ENCODE measurements at places on chromosomes 5 and 9.

- peak; percentile 73 for DNase-seq
Observed at GRCh38 chr5:59483971-59484472, 409.5 kb downstream of the PDE4D start.

DNA sequence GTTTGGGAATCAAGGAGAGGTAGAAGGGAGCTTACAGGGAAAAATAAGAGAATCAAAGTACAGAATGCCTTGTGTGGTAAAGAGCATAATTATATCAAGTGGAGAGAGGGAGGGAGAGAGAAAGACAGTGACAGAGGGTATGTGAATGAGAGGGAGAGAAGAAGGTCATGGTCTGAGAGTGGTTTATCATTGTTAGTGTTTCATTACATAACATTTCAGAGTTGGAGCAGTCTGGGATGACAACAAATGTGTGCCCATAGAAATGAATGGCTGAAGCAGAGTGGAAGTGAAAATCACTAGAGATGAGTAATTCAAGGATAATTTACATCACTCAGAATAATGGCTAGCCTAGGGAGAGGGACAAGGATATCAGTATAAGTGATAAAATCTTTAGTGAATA, 799.2 kb downstream of the TLE1 start:
- peak; percentile 23 for DNase-seq

- no peak for DNase-seq
Observed at GRCh38 chr9:336039-336438, 121.4 kb downstream of the DOCK8 start.

GRCh38 chr5:1017691-1018455, 9.3 kb downstream of the NKD2 start:
- no peak for DNase-seq

- peak; percentile 34 for DNase-seq
Observed at GRCh38 chr5:120479066-120479465, 15.0 kb downstream of the PRR16 start.

DNA sequence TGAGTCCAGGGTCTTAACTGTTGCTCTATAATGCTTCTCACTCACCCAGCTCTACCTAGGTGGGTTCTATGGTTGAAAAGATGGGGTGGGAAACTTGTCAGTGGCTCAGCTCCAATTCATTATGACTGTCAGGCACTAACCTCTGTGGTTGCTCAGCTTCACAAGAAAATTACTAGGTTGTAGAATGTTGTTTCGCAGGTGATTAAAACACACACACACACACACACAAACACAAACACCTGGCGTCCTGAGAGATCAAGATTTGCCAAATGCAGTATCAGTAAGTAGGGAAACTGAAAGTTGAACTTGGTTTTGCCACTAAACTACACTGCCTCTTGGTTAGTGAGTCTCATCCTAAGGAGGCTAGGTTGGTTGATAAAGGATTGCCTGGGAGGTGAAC, 2.8 kb downstream of the MCCC2 start:
- DNase-seq: no peak

DNA sequence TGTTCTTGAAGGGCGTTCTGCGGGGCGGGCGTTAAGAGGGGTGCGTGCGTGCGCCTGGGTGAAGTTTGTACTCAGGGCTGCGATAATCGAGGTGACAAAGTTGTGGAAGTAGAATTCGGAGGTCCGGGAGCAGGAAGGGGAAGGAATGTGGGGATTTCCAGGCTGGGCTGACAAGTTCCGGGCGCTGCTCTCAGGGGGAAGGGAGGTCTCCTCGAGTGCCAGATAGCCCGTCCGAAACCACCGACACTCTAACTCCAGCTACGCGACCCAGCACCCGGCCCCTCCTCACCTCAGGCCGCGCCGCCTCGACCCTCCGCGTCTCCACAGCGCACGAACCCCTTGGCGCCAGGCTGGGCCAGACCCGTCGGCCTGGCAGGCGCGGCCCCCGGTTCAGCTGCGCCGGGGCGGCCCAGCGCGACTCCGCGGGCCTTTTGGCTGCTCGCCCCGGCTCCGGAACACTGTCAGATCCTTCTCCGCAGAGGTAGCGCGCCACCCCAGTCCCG, at the start of gene IL6ST:
Gene IL6ST (minus strand): TSS at position 469 of the 503 bp plus-strand sequence. CDS start 18,685 bp downstream, outside the sequence.
- DNase-seq: peak; percentile 75

DNA sequence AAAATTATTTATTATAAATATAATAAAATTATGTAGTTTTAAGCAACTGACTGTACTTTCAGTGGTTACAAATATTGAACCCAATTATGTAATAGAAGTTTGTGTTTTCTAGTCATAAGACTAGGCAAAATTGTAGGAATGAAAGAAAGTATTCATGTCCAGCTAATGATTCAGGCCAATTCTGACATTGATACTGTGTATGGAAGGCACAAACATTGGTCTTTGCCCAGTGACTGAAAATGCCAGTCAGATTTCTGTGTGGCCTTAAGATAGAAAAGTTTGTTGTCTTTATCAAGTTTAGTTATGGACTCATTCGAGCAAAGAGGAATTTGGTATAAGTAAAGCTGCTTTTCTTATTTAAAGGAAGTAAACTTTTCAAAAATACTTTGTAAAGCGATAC, 60.3 kb downstream of the SLC12A2 start:
- DNase-seq: no peak

DNA sequence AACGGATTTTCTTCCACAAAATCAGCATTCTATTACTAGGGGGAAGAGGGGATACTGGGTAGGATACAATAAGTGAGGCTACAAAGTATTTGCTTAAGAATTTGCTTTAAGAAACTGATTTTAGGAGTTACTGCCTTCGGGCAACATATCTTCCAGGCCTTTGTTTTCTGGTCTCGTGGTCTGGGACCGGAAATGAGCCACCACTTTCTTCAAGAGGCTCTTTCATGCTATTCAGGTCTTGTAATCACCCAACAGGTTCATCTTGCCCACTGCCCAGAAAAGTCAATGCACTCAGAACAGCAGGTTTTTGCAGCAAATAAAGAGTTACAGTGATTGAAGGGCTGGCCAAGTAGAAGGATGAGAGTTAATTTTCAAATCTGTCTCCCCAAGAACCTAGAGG, 6.6 kb upstream of the AOPEP start:
- DNase-seq: no peak

GRCh38 chr9:110086537-110086936, 121.4 kb downstream of the C9orf152 start:
- DNase-seq: no peak

DNA sequence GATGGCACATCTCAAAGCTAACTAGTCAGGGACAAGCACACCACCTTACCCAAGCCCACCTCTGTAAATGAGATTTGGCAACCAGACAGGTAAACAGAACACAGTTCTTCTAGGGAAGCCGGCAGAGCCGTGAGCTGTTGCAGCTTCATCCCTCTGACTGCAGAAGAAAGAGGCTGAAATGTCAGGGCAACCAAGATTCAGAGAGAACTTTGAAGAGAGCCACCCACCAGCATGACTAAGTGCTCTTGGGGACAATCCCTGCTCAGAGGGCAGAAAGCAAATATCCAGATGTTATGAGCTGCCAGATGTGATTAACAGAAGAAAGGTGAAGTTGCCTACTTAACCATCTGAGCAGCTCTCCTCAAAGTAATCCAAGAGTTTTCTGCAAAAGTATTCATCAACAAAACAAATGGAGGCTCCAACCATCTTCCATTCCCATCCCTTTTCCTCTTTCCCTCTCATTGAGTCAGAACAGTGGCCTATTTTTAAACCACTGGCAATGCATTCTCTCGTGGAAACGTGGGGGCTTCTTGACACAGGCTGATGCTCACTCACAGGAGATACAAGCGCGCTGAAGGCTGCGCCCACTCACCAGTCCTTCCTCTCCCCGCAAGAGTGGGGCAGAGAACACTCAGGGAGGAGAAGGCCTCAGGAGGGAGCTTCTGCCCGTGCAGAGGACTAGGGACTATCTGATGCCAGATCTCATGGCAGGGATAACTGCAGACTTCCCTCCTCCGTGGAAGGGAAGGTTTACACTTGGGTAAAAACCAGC, 57.1 kb downstream of the SLIT3 start:
- DNase-seq: no peak

- no peak for DNase-seq
Observed at GRCh38 chr9:131951905-131952304, 127.8 kb downstream of the MED27 start.

DNA sequence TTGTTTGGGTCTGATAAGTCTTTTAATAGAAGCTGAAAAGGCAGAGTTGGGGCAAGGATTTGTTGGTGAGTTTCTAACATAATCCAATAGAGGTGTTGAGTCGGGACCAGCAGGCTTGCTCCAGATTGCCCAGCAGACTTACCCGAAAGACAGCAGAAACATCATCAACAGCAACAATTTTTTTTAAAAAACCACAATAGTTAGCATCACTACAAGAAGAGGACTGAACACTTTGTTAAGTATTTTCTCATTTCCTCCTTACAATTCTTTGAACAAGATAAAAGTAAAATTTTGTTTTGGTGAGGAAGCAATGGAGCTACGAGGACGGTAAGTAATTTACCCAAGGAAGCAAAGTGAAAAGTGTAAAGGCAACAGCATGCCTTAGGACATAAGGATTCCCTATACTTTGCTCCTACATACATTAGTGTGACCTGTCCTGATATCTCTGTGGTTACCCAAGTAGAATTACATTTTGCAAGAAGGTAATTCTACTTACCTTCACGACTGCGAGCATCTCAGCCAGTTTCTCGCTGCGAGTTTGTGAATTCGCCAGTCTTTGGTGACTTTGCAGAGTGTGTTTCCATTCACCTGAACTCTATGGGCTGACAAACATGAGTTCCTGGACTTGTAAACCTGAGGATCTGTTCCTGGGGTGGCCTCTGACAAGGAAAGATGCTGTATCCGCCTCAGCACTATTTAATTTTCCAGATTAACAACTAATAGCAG, 13.2 kb downstream of the ITK start:
- DNase-seq: no peak

DNA sequence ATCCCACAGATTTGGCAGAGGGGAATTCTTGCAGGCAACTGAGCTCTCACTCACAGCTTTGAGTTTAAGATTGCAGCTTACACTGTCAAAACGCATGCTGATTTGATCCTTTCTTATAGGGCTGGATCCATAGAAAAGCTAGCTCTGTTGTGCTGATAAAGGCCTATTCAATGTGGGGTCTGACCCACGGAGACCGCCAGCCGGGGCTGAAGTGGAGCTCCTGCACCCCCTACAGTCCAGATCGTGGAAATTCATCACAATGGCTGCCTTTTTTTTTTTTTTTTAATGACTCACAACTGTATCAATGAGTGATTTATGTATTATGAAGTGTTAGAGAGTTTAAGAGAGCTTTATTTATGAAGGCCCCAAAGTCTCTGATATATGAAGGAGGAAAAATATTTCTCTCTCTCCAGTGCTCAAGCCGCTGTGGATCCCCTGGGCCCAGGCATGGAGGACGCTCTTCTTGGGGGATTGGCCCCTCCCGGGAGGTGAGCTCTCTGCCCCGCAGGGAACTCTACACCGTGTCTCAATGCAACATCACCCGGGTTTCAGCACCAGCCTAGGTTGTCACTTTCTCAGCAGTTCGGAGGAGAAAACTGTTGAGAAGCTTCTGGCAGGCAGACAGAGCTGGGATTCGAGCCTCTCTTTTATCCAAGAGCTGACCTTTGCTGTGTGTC, 700.2 kb downstream of the IRX1 start:
- DNase-seq: peak; percentile 65

GRCh38 chr9:111854799-111855198, 41.8 kb upstream of the UGCG start:
- no peak for DNase-seq

DNA sequence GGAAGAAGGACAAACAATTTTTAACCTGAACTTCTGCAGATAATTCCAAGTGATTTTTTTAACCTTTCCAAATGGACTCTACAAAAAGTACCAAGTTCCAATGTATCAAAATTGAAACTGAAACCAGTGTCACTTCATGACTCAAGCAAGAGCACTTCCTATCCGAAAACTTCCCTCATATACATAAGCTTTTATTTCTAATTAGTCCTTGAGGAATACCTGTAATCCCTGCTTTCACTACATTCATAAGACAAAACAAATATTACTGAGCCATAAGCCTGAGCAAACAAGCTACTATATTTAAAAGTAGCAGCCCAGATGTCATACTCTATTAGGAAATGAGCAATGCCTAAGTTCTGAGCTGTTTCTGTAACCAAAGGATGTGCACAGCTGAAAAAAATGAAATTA, 224.4 kb downstream of the EBF1 start:
- peak; percentile 52 for DNase-seq

- DNase-seq: peak; percentile 7
Observed at GRCh38 chr9:97573482-97574073, 59.6 kb downstream of the TSTD2 start.

DNA sequence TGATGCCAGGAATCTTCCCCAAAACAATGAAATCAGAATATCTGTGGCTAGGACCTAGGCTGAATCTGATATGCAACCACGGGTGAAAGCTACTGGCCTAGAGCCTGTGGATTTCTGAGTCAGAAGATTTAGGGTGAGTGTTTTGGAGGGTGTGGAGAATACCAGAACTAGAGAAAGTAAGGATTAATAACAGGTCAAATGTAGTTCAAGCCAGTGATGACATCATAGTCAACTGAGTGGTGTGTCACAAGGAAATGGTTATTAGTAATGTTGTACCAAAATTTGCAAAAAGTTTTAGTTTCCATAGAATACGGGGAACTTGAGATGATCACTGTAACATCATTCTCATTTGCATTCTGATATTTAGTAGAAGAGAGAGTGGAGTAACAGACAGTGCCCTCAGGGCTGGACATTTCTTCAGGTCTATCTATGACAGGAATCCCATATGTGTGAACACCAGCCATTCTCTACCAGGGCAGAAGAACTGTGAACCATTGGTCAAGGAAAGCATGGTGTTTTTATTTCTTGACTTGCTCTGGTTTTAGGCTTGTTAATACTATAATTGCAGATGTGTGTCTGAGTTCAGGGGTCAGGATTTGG, 3.7 kb downstream of the GALNT12 start:
- peak; percentile 88 for DNase-seq

- no peak for DNase-seq
Observed at GRCh38 chr9:32955655-32956478, 45.6 kb downstream of the APTX start.

GRCh38 chr5:172678902-172679301, 37.8 kb downstream of the NEURL1B start:
- no peak for DNase-seq

DNA sequence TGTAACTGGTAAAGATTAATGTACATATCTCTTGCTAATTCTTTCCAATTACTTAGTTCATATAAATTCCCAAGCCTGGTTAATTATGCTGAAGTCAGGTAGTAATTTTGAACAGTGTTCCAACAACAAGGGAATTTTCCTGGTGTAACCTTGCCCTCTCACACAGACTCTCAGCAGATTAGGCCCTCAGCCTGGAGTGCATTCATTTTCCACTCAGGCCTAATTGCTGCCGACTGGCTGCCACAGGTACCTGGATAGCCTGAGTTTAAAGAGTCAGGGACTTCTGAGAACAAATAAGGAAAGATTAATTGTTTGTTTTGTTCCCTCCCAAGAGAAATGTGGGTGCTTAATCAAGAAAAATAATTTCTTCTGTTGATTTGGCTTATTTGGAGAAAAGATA, 71.4 kb downstream of the PPIC start:
- DNase-seq: no peak

DNA sequence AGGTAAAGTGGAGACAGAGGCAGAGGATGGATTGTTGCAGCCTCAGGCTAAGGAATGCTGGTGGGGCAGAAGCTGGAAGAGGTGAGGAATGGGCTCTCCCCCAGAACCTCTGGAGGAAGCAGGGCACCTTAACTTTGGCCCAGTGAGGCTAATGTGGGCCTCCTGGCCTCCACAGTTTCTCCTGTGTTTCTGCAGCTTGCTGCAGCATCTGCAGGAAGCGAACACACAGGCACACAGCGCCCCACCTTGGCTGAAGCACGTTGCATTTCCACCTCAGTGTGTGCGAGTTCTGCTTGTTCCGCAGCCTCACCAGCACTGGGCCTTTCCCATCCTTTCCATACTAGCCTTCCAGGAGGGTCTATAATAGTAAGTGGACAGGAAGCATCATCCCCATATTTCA, 27.2 kb upstream of the ASS1 start:
- DNase-seq: no peak

- DNase-seq: peak; percentile 82
Observed at GRCh38 chr5:112109331-112110007, 309.6 kb downstream of the EPB41L4A start.
